Activated CD4-positive, alpha-beta T cell treated with anti-CD3 and anti-CD28 coated beads, Interleukin-2, amount 10 ng/mL, durations not matched to agents 24 days and 14 days (primary cell): ENCODE measurements at places on chromosomes 2 and 18. TPM values are rescaled to one million over a fixed set of nuclear protein-coding genes. Genes with fewer than 3 reads are reported as not detected.
A peak's percentile ranks its signal among the peaks of the same experiment; 100 is the strongest.

- peak; percentile 17 for DNase-seq
Measured at GRCh38 chr2:129277585-129277981, 701.9 kb upstream of the RAB6C start.

DNA sequence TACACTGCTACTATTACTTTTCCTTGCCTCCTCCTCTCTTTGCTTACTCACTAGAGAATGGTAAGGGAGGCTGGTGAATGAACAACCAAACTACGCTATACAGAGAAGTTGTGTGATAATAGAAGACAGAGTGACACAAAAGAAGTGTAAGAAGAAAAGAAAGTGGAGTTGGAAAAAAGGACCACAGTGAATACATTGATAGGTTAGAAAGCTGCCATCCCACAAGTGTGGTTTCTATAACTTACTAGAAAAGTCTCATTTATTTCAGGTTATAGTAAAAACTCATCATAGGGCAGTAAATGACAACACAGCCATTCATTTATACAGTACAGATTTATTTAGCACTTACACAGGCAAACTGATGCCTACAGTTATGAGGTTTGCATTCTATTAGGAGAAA is 77.3 kb downstream of the TTC21B start:
- DNase-seq: no peak

DNA sequence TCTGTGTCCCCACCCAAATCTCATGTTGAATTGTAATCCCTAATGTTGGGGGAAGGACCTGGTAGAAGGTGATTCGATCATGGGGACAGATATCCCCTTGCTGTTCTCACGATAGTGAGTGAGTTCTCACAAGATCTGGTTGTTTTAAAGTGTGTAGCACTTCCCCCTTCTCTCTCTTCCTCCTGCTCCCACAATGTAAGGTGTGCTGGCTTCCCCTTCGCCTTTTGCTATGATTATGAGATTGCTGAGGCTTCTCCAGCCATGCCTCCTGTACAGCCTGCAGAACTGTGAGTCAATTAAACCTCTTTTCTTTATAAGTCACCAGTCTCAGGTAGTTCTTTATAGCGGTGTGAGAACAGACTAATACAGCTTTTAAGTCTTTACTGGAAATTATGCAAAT is 193.3 kb upstream of the RBBP8 start:
- no peak for DNase-seq

DNA sequence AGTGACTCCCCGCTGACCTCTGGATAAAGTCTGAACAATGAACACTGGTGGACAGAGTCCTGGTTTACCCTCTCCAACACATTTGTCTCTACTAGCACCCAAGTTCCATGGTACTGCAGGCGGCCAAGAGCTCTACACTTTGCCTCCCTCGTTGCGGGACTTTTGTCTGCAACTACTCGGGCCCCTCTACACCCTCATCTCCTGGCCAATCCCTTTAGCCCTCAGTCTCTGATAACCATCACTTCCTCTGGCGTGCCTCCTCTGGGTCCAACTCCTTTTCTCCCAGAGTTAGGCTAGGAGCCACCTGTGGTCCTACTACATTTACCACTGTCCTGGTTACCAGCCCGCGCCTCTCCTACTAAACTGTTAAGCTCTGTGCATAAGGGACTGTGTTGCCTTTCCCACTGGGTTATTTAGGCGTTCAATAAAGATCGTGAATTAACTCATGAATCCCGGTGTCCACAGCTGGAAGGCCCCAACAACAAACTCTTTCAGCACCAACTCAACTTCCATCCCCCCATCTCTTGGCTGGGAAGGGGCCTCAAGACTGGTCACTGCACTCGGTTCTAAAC is 757 bp downstream of the HDHD2 start:
- DNase-seq: peak; percentile 63

DNA sequence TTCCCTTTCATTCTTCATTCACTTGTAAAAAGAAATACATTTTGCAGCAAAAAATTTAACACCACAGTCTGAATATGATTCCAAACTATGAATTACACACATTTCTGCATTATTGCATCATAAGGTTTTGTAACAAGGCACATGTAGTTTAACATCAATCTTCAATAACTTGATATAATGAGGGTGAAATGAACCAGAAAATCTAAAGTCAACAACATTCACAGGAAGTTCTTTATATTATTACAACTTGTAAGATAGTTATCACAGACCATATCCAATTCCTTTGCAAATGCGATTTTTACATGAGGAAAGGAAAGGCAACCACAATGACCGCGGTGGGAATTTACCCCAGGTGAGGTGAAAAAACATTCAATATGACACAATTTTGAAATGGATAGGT is 213.3 kb downstream of the NAPG start:
- DNase-seq: no peak

- DNase-seq: no peak
Measured at GRCh38 chr18:60684843-60685513, 312.4 kb upstream of the MC4R start.

DNA sequence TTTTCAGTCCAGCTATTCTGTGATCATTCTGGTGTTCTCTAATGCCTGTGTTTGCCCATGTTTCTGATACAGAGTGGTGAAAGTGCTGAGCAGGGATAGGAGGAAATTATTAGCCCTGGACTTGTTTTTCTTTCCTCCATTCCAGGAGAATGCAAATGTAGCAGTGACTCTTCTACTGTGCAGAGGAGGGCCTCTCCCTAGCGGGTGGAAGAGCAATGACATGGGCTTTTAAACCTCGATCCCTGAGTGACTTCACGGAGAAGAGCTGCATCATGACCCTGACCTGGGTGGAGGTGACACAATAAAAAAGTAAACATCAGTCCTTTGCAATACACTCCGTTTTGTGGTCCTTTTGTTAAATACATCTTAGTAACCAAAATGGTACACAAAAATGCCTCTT is 68.0 kb upstream of the NETO1 start:
- no peak for DNase-seq

- peak; percentile 91 for DNase-seq
Measured at GRCh38 chr2:85266146-85267041, 61.4 kb downstream of the TGOLN2 start.

DNA sequence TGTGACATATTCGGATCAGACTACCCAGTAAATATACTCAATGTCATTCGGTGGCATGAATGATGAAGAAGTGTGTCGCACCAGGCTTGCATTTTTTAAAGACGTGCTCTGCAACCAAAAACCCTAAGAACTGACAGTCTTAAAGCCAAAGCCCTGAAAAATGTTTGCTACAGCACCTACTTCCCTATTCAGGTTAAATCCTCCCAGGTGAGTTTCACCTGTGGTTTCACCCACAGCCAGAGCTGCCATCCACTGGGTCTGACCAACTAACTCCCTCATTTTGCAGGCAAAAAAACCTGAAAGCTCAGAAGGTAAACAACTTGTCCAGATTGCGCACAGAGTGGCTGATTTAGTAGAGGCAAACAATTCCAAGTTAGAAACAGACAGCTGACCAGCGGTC is 222.3 kb upstream of the MGAT5 start:
- DNase-seq: no peak

DNA sequence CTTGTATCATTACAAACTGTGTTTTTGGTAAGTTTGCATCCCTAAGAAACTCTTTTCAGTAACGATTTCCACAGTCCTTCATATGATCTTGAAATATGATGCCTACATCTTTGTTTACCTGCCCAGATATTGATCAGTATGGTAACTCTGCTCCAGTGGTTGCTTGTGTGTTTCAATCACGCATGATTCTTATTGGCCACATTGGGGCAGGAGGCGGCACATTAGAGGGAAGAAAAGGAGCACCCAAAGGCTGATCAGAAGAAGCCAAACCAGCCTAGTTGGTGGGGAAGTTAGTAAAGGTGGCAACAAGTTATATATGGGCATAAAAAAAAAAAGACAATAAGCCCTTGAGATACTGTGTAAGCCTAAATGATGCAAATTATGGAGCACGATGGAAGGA is 158.9 kb downstream of the RHBDD1 start:
- no peak for DNase-seq

DNA sequence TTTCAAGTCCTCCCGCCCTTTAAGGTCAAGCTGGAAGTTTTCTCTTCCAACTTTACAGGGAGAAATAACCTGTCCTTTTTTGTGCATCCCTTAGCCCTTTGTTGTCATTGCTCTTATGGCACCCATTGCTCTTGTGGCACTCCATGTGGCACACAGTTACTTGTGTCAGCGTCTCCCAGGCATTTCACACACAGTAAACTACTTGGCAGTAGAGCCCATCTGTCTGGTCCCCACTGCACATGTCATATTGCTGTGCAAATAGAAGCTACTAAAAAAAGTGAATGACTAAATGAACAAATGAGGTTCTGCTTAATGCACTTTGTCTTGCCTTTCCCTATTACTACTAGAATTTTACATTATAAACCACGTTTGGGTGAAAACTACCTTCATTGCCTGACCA is 149.3 kb downstream of the EML6 start:
- DNase-seq: no peak

GRCh38 chr2:195319548-195320412 is 337.2 kb upstream of the SLC39A10 start:
- DNase-seq: no peak

- no peak for DNase-seq
Measured at GRCh38 chr18:25434745-25435144, 82.8 kb upstream of the ZNF521 start.

DNA sequence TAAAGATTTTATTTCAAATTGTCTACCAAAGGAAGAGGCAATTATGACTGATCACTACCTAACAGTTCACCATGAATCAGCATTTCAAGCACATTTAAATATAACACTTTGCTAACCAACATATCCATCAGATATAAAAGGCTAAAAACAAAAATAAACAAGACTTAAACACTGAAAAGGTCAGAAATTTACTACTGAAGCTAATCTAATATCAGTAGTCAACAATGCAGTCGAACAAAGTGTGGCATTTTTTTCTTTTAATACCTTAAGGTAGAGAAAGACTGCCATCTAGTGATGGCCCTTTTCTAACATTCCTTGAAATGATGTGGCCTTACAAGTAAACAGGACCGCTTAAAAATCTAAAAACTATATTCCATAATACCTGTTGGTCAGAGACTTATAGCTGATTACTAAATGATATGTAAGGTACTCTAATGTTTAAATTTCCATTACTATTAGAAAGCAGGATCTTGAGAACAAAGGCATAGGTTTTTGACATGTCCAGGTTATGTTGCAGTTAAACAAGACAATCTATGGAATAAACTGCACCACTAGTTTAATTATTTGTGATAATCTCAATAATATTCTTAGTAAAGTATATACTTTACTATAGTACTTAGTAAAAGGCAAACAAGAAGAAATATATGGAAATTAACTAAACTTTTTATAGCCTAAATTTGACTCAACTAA is 80.0 kb downstream of the EXOC6B start:
- peak; percentile 58 for DNase-seq

DNA sequence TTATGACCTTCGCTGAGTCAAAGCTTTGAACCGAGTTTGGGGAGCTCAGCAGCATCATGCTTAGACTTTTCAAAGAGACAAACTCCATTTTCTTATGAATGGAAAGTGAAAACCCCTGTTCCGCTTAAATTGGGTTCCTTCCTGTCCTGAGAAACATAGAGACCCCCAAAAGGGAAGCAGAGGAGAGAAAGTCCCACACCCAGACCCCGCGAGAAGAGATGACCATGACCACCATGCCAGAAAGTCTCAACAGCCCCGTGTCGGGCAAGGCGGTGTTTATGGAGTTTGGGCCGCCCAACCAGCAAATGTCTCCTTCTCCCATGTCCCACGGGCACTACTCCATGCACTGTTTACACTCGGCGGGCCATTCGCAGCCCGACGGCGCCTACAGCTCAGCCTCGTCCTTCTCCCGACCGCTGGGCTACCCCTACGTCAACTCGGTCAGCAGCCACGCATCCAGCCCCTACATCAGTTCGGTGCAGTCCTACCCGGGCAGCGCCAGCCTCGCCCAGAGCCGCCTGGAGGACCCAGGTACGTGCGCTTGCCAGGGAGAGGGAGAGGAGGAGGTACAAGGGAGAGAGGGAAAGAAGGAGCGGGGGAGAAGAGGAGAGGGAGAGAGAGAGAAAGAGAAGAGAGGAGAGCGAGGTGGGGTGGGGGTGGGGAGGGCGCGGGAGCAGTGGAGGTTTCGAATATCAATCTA is at the start of gene DLX1:
Gene DLX1 (plus strand): TSS at position 48 of the 700 bp plus-strand sequence. CDS start 171 bp downstream, at position 219.
- peak; percentile 67 for DNase-seq

GRCh38 chr2:6630209-6630608 is 235.5 kb downstream of the CMPK2 start:
- DNase-seq: peak; percentile 8

- DNase-seq: no peak
Measured at GRCh38 chr2:16725549-16725948, 59.9 kb upstream of the CYRIA start.

GRCh38 chr2:120237491-120237902 is 14.3 kb upstream of the TMEM185B start:
- no peak for DNase-seq

GRCh38 chr2:215487002-215487372 is 51.1 kb upstream of the FN1 start:
- DNase-seq: no peak

- DNase-seq: no peak
Measured at GRCh38 chr2:11100130-11100529, 55.1 kb upstream of the SLC66A3 start.

DNA sequence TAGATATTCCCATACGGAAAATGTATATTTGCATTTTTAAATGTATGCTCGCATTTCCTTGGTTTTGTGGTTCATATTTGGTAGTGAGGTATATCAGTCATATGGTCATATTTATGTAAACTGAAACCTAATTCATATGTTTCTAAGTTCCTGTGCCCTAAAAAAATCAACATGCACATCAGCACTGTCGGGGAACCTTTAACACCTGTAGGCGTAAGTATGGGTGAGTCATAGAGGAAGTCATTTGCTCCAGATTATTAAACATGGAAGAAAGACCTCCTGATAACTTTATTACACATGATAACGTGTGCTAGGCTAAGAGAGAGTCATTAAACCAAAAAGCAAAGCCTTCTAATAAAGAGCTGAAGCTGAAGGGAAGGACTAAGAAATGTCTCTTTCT is 437.7 kb downstream of the NRXN1 start:
- no peak for DNase-seq

DNA sequence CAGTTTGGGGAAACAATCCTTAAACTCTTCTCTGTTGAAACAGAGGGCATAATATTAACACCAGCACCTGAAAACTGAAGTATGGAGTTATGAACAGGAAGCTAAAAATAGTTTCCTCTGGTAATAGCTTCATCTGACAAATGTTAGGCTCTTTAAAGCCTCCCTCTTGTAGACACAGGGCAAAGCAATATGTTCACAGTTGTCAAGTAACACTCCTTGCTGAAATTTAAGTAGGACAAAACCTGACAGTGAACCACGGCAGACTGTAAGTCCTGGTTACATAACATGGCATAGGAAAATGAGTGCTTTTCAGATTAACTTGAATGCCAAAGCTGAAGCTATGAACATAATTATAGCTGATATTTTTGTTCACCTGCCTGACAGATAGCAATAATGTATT is 172.9 kb downstream of the CMPK2 start:
- no peak for DNase-seq

- no peak for DNase-seq
Measured at GRCh38 chr2:217014328-217015105, 154.7 kb upstream of the TNP1 start.

Gene INHBB
- not detected in 2 replicates for total RNA-seq

Gene ODC1
- total RNA-seq: 267 and 273 TPM in 2 replicates

Gene PROC
- total RNA-seq: 0.12 TPM in 1 of 2 replicates, not detected in the other

Gene ZNF521
- total RNA-seq: not detected in 2 replicates

Gene LBX2
- 0.36 and 0.40 TPM in 2 replicates for total RNA-seq

Gene KLF7
- total RNA-seq: 12.6 and 14.1 TPM in 2 replicates

Gene LIMS3
- 0.16 TPM in 1 of 2 replicates, not detected in the other for total RNA-seq

Gene CAPN13
- not detected in 2 replicates for total RNA-seq

Gene RTTN
- 25.5 and 28.2 TPM in 2 replicates for total RNA-seq

Gene ABCG8
- total RNA-seq: not detected in 2 replicates

Gene KIF5C
- total RNA-seq: 16.9 and 20.0 TPM in 2 replicates

Gene LGALSL
- 1.4 and 2.8 TPM in 2 replicates for total RNA-seq
